ENCODE measurements at places on chromosomes 11 and 22. TPM values are rescaled to one million over a fixed set of nuclear protein-coding genes. Genes with fewer than 3 reads are reported as not detected.
A peak's percentile ranks its signal among the peaks of the same experiment; 100 is the strongest.

GRCh38 chr22:50201191-50202129 is 649 bp downstream of the SELENOO start:
- H3K36me3 ChIP-seq, result peaks cover 22% of the 10 kb centered on the region
- no peak for DNase-seq
- H3K27ac ChIP-seq, result no peak overlapping the region
- H3K4me1 ChIP-seq, result peaks cover 50% of the 10 kb centered on the region
- H3K4me3 ChIP-seq, result peak overlapping the region; percentile 72

GRCh38 chr11:61828629-61829407 is 718 bp downstream of the FADS2 start:
- peaks cover 15% of the 10 kb centered on the region for H3K27me3 ChIP-seq
- H3K36me3 ChIP-seq, result no peaks in the 10 kb centered on the region
- peak overlapping the region; percentile 77 for H3K4me3 ChIP-seq

GRCh38 chr11:77278595-77279506 is 22.6 kb downstream of the GDPD4 start:
- no peaks in the 10 kb centered on the region for H3K27me3 ChIP-seq
- peaks cover 11% of the 10 kb centered on the region for H3K4me1 ChIP-seq
- no peak overlapping the region for H3K27ac ChIP-seq
- H3K4me3 ChIP-seq, result no peak overlapping the region

DNA sequence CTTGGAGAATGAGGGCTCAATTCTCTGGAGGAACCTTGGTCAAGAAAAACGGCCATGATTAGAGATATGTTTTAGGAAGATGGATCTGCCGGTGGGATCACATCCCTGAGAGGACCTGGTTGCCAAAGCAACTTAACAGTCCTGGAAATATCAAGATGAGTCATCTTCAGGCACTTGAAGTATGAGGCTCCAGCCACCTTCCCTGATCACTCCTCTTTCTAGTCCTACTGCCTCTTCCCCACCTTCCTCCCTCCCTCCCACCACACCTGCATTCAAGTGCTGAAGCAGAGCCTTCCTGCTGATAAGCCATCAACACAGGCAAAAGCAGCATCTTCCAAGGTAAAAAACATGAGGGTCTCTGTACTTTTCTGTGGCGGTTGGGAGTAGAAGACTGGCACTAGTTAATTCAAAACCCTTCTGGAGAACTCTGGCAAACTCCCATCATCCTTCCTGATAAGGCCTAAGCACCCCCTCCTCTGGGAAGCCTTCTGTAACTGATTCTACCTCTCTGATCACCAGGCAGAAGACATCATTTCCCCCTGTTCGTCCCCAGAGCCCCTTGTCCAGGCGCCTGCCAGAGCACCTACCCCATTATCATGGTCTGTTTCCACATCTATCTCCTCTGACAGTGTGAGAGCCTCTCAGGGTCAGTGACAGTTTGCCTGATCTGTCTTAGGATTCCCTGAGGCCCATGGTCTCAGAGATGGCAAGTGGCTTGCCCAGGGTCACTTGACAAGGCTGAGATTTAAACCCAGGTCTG is 79.8 kb downstream of the CLPB start:
- H3K4me1 ChIP-seq, result peaks cover 18% of the 10 kb centered on the region
- no peak overlapping the region for H3K4me3 ChIP-seq
- DNase-seq, result no peak
- no peaks in the 10 kb centered on the region for H3K27me3 ChIP-seq
- no peak overlapping the region for H3K27ac ChIP-seq
- H3K36me3 ChIP-seq, result peaks cover 74% of the 10 kb centered on the region

- H3K27me3 ChIP-seq, result peaks cover 27% of the 10 kb centered on the region
- no peak overlapping the region for H3K4me3 ChIP-seq
- H3K36me3 ChIP-seq, result no peaks in the 10 kb centered on the region
- no peak for DNase-seq
- H3K4me1 ChIP-seq, result peaks cover 24% of the 10 kb centered on the region
These were observed 3.8 kb downstream of the PKDREJ start for GRCh38 chr22:46259374-46259773.

DNA sequence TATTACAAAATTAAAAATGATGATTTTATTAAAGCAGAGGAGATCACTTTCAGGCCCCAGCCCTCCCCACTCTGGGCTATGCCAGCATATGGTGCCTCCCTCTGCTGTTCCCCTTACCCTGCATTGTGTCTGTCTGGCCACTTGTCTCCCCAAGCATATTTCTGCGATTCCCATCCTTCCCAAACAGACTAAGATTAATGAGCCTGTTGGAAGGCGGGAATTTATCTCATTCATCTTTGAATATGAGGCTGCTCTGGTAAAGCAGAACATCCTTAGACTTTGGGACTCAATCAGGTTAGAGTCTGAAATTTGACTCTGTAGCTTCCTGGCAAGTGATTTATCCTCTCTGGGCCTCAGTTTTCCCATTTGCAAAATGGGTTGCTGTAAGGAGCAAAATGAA is 25.7 kb downstream of the AMPD3 start:
- H3K4me1 ChIP-seq, result peaks cover 6% of the 10 kb centered on the region
- no peak overlapping the region for H3K4me3 ChIP-seq
- no peaks in the 10 kb centered on the region for H3K27me3 ChIP-seq
- no peak overlapping the region for H3K27ac ChIP-seq
- no peak for DNase-seq

DNA sequence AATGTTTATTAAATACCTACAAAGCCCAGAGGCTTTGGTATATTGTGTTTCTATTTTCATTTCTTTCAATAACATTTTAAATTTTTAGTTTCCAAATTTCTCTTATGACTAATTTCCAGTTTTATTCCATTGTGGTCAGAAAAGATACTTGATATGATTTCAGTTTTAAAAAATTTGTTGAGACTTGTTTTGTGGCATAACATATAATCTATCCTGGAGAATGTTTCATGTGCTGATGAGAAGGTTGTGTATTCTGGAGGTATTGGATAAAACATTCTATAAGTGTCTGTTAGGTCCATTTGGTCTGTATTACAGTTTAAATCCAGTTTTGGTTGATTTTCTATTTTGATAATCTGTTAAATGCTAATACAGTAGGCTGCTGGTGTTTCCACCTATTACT is 9.8 kb upstream of the RAG1 start:
- H3K4me1 ChIP-seq, result no peaks in the 10 kb centered on the region
- H3K4me3 ChIP-seq, result no peak overlapping the region
- H3K36me3 ChIP-seq, result no peaks in the 10 kb centered on the region
- no peak overlapping the region for H3K27ac ChIP-seq

Gene CRYBB2
- polyA plus RNA-seq, result not detected

Gene OR5B21
- polyA plus RNA-seq, result not detected

Gene MYEOV
- not detected for polyA plus RNA-seq

Measured in CD14-positive monocyte (primary cell).